ENCODE measurements at places on chromosomes 16 and 17.
A peak's percentile ranks its signal among the peaks of the same experiment; 100 is the strongest.

DNA sequence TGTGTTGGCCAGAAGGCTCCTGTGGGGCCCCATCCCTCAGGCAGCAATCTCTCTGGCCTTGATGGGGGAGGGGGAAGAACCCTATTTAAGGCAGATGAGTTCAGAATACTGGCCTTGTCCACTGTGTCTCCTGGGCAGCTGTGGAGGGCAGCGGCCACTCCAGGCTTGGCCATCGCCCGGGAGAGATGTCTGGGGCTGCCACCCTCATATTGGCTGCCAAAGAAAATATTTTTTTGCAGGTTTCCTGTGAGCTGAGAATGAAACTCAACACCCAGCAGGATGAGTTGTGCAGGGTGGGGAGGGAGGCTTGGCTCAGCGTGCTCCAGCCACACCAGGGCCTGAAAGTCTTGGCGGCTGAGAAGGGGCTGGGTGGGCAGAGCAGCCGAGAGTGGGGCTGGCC lies 14.4 kb upstream of the TIMP2 start:
- no peak for DNase-seq

DNA sequence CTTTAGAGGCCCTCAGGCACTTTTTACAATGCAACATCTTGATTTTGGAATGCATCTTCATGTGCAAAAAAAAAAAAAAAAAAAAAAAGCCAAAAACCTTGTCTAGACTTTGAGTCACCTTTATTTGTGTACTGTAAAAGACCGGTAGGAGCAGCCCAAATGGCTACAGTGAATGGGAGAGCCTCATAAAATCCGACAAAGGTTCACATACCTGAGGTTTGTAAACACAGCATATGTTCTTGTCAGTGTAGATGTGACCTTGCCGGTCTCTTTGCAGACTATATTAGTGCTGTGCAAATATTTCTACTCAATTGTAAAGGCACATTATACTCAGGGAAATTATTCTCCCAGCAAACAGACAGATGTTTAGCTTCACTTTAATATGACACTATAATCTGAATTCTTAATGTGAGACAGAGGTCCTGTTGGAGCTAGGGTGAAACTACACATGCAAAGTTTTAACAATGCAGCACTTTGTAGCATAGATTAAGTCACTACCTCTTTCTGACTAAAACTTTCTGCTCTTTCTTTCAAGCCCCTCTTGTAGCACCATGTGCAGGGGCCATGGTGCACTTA lies 211.3 kb downstream of the CA10 start:
- no peak for DNase-seq

DNA sequence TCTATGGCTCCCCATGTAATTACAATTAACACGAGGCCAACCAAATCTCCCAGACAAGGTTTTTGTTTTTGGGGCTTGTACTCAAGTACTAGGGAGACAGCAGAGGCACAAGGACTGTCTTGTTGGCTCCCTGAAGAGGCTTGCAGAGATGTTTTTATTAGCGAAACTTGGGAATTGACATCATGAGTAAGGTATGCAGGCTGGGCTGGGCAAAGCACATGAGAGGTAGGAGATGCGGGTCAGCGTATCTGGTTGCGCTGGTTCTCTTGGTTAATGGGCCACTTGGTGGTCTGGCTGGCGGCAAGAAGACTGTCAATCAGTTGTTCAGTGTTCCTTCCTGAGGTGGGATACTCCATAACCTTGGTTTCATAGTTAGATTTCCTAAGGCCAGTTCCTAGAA lies 28.9 kb downstream of the LCMT1 start:
- no peak for DNase-seq

DNA sequence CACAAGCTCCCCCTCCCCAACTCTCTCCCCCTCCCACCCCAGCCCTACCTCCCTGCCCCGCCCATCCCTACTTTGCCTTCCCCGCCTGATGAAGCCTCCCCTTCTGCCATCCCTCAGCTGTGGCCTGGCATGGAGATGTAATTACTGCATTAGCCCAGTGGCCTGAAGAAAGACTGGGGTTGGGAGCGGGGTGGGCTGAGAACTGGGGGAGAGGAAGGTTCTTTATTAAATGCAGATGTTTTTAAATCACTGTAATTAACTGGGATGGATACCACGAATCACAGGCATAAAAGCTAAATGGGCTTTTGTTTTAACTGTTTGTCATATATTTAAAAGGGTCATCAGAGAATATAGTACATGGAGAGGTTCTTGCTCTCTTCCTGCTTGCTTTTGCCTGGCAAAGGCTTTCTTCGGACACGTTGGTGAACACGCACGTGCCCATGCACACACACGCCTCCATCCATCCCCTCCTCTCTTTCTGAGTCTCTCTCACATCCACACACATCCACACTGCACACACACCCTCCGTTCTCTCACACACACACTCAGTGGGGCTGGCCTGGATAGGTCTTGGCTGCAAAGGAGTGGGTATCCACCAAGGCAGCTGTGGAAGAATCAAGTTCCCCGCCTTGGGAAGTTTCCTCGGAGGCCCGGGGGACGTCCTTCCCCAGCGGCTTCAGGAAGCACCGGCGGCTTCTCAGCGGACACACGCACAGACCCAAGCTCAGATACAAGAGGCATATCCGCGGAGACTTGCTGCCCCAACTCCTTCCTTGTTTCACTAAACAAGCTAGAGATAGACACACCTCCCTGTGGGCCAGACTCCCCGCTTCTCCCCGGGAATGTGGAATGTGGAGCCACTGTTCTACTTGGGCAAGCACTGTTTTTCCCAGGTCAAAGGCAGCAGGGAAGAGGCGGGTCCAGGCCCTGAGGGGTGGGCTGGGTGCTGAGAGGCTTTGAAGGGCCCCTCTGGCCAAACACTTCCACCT lies 27.4 kb upstream of the TNRC6C start:
- DNase-seq, result no peak

- no peak for DNase-seq
Observed at GRCh38 chr16:74575807-74576643, 30.9 kb downstream of the GLG1 start.

DNA sequence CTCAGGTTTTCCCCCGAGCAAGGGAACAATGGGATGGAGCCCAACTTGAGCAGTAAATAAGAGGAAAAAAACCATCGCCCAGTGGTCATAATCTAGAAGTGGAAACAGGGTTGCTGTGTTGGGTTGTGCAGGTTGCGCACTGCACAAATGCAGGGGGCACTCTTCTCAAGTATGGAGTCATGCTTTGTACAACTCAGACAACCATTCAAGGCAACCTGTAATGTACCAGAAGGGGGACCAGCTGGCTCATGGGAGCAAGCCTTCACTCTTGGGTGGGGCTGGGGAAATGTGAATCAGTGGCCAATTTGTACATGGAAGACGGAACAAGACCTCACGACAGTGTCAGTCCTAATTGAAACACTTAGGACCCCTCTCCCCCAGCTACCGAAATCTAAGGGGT lies 23.9 kb upstream of the LITAF start:
- no peak for DNase-seq

DNA sequence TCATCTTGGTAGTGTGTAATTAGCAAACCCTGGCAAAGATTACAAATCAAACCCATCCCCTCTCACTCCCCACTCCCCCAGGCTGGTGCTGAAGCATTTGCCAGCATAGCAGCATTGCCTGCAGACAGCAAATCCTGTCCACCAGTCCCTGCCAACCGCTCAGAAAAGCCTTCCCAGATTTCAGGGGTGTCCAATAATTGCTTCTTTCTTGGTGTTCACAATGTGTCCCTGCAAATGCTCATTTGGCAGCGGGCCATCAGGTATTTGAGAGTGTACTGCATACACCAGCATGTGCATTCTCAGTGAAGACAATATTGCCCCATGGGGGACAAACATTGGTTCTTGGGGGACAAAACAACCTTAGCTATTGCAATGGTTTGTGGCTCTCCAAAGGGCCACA lies 28.2 kb downstream of the ORC6 start:
- DNase-seq, result no peak

DNA sequence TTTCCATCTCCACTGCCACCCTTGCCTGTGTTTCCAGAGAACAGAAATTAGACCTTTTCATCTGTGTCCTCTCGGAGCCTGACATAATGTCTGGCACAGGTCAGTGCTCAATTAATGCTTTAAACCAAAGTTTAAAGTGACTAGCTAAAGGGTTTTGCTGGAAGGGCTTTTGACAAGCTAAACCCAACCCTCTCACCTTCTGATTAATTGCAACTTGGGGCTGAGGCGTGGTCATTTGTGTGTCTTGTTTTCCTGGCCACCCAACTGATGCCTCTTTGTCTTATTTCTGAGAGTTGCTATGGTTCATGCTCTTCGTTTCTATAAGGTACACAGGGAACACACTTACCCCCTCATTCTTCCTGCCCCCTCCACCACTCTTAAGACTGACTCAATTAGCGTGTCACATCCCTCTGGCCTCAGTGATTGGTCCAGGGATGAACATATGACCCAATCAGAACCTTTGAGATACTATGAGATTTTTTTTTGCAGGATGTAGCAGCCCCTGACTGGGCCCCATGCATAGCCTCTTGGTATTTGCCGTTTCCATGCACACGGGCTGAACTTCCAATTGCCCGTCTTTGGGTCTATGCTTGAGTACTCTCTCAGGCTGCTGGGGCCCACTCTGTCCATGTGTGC lies 15.8 kb upstream of the BRD7 start:
- DNase-seq, result no peak

DNA sequence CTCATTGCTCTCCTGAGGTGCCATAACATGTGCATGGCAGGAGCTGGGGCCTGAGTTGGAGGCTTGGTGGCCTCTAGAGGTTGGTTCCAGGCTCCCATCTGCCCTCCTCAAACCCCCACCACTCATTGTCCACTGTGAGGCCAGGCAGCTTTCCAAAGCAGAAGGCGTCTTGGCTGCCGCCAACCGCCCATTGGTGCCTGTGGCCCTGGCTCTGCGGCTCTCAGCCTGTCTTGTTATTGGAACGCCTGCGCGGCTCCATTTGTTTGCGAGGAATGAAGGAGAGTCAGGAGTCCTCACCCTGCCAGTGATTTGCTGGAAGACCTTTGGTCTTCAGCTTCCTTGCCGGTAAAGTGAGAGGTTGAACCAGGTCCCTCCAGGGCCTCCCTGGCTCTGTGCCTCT lies 43.6 kb downstream of the OR1D5 start:
- no peak for DNase-seq

- DNase-seq, result no peak
Observed at GRCh38 chr16:49486400-49486799, 112.8 kb downstream of the C16orf78 start.

DNA sequence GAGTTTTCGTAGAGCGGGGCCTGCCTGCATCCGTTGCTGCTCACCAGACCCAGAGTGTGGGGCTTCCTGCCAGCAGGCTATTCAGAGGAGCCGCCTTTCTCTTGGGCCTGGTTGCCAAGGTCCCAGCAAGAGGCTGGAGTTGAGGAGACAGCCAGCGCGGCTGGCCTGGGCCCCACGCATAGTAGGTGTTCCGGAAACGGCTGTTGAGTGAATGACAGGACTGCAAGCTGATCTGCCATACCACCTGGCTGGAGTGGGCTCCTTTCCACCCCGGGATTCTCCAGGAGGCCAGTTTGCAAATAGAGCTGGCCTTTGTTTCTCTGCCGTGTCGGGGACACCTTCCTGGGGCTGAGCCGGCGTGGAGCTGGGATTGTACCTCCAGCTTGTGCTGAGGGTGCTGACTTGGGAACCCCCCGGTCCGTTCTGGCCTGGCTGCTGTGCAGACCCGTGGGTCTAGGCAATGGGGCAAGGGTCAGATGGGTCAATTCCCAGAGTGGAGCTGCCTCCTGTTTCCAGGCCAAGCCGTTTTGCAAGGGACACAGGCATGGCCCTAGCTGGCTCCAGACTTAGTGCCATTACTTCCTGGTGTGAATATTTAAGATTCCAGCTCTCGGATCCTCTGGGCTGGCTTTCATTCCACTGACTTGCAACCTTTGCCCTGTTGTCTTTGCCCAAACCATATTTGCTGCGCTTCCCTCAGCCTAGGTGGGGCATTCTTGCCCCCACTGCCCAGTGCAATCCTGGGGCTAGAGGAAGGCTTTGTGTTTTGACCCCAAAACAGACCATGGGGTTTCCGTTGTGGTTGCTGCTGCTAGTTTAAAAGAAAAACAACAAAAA lies 68.8 kb downstream of the CMIP start:
- DNase-seq, result no peak

DNA sequence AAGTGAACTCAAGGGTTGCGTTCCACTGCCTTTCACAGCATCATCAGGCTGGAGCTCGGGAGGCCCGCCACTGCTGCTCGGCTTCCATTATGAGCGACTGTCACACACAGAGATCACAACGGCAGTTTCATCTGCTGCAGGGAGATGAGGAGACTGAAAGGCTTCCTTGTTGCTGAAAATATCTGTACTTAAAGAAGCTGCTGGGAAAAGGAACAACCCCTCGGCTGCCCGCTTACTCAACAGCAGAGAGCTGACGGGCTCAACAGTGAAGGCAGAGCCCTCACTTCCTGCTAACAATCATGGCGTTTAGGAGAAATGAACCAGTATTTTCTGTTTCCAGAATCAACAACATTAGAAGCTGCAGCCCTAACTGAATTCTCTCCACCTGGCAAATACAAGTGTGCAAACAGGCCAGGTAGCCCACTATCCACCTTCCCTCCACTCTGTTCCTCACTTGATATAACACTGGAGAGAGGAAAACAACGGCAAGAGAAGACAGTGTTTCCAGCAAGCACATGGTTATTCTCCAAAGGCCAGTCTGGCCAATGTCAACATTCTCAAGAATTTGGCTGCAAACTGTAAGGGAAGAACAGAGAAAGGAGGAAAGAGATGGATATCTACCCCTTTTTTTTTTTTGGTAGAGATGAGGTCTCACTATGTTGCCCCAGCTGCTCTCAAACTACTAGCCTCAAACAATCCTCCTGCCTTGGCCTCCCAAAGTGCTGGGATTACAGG lies 33.7 kb downstream of the MBTPS1 start:
- DNase-seq, result no peak

GRCh38 chr17:50272711-50273653 lies 1.3 kb upstream of the TMEM92 start:
- DNase-seq, result peak; percentile 64

DNA sequence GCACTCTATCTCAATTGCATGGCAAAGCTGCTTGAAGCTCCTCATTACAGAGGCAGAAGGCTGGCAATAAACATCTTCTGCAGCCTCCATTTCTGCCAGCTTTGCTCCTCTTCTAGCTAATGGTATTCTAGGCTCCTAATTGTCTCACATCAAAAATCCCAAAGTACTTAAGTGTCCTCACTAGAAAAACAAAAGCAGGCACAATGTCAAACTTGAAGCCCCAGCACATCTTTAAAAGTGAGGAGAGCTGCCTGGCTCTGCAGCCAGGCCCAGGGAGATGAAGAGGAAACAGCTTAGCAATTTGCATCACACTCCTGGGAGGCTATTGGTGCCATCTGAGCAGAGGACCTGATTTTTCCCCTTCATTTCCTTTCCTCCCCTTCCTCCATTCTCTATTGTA lies 197.1 kb downstream of the KCNJ2 start:
- DNase-seq, result peak; percentile 31

GRCh38 chr16:17459903-17460521 lies 10.7 kb downstream of the XYLT1 start:
- DNase-seq, result no peak
